Effector CD4-positive, alpha-beta T cell (primary cell): ENCODE measurements at places on chromosomes 12 and 14.

- DNase-seq: peak; percentile 53
Measured at GRCh38 chr12:69879007-69879960, 54.3 kb downstream of the MYRFL start.

DNA sequence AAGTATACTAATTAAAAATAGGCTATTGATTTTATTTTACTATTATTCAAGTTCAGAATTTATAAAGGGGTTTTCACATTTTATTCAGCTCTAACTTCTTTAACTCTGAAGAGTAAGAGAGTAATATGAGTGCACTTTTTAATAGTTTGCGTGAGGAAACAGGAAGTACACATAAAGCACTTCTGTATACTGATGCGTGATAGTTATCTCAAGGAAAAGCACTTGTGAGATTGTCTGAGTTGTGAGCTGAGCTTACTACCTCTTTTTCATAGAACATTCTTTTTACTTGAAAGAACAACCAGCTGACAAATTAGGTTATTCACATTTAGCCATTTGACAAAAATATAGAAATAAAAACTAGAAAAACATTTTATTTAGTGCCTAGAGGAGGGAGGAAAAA is 1.9 kb downstream of the RAD51AP1 start:
- no peak for DNase-seq

GRCh38 chr12:51591016-51591901 is at the start of gene SCN8A:
Gene SCN8A, plus strand, starts transcription at chr12:51591233. Its CDS starts 71,585 bp downstream, at chr12:51662818.
- peak; percentile 17 for DNase-seq

- DNase-seq: no peak
Measured at GRCh38 chr12:98059659-98060343, 455.6 kb upstream of the TMPO start.

GRCh38 chr12:76346798-76347420 is 1.3 kb downstream of the BBS10 start:
- DNase-seq: no peak

DNA sequence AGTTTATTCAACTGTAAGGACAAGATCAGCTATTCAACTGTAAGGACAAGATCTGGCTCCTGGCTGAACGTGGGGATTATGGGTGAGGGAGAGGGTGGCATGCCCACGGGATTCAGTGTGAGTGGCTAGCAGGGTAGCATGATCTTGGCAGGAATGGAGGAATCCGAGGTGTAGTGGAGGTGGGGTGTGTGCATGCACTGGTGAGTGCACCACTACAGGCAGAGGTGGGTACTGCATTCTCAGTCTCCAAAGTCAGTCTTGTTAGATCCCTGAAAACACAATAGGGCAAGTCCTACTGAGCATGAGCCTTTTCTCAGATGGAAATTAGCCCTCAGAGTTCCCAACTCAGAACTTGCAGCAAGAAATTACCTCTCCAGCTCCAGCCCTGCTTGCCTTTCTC is 32.2 kb upstream of the DCD start:
- peak; percentile 8 for DNase-seq

GRCh38 chr12:30795410-30796312 is 40.9 kb upstream of the CAPRIN2 start:
- no peak for DNase-seq

DNA sequence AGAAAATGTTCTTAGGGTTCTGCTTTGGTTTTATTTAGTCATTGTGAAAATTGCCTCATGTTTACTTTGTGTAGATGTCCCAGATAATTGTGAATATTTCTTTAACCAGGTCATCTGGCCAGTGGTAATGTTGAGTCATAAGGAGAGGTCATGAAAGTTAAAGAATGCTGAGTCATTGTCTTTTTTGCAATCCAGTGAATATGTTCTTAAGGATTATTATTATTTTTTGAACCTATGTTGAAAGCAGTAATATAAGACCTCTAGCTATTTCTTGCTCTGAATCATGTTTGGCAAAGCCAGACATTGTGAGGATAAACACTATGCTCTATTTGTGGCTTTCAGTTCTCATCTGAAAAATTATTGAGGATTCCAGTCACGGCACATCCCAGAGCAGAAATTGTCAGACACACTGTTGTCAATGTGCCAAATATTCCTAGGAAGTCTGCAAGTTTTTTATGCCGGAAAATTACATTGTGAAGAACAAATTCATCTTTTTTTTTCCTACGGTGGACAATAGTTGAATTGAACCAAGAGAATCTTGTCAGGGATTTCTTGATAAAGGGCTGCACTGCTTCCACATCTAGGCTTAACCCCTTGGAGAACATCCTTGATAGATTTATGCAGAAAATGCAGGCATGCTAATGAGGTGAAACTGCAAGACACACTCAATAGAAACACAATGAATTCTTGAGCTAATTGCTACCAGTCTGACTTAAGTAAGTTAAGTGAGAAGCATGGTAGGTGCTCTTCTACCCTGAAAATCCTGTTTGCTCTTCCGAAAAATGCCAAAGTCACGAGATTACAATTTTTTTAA is 369.6 kb downstream of the ATP23 start:
- DNase-seq: no peak

- no peak for DNase-seq
Measured at GRCh38 chr14:80315681-80316080, 104.4 kb upstream of the DIO2 start.

DNA sequence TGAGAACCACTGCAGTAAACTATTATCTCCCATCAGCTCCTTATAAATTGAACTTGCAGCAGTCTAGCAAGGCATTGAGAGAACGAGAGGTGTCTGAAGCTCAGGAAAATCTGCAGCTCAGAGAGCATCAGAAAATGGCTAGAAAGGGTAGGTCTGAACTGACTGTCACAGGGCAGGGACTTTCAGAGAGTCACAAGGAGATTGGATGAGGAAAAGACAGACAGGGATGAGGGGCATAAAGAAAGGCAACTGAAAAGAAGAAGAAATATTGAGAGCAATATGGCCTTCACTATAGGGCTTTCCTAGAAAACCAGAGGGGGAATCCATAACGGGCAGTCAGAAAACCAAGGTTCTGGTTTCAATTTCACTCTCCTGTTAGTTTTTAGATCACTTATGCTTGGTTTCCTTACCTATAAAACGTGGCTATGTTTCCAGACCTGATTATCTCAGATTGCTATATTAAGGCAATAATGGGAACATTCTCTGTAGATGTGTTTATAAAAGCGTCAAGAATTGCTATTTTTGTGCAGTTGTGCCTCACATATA is 40.9 kb downstream of the PDE6H start:
- DNase-seq: no peak

- no peak for DNase-seq
Measured at GRCh38 chr12:2412305-2412643, 359.5 kb downstream of the CACNA1C start.

DNA sequence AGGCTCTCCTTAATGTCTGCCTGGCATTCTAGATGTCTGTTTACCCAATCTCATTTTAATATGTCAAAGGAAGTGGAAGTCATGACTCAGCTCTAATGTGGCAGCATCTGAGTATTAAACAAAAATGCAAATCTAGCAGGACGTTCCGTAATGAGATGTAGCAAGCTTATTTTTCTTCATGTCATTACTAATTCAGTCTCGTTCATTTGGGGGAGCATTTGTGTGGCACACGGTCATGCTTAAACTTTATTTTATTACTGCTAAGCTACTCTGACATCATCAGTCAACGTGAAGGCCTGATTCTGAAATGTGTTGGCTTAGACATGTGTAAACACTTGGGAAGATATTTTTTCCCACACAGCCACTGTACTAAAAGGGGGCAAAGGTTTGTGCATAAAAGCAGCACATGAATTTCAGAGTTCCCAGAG is 326.7 kb upstream of the TMPO start:
- DNase-seq: no peak

DNA sequence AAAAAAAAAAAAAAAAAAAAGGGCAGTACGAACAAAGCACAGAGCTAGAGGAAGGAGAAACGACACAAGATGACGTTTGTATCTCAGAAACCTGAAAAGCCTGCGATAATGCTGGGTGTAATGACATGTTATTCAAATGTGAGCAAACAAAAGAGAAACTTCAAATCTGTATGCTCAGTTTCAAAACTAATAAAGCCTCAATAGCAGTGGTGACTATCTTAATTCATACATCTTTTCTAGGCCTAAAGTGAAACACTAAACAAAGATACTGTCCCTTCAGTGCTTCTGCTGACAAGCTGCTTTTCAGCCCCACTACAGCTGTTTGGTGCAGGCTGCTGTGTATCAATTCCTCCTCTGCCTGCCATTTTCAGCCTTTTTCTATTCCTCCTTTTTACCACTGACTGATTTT is 15.8 kb downstream of the ITPR2 start:
- no peak for DNase-seq

GRCh38 chr12:55729819-55730818 is 1.3 kb upstream of the CD63 start:
- no peak for DNase-seq

DNA sequence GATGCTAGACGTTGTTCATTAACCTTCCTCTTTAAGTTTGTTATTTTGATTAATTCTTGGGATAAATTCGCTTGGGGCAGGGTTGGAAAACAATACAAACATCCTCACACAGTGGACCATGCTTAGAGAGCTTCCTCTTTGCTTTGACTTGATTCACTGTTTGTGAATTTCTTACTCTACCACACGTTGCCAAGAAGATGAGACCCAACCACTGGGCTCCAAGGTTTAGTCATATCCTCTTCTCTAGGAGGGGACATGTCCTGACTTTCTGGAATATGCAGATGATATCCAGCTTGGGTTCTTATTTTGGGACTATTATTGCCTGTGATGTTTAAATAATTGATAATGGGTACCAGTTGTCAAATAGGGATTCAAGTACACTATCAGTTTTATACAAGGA is 428.2 kb downstream of the ATP23 start:
- no peak for DNase-seq

- DNase-seq: no peak
Measured at GRCh38 chr12:53057816-53058500, 8.1 kb downstream of the TNS2 start.

- no peak for DNase-seq
Measured at GRCh38 chr12:6360080-6360571, 15.2 kb downstream of the SCNN1A start.

DNA sequence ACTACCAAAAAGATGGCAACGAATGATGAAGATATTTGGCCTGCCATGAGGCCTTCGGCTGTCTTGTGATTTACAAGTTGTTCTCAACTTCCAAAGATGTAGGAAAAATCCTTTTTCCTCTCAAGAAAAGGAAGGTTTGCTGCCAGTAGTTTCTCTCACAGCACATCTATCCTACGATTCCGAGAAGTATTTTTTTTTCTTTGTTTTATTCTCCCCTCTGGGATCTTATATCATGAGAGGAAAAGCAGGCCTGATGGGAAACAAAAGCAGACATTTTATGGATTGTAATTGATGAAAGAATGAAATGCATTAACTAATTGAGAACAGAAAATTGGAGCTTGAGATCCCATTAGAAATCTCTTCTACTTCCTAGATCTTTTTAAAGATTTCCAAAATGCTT is 1197.9 kb upstream of the SEL1L start:
- no peak for DNase-seq

DNA sequence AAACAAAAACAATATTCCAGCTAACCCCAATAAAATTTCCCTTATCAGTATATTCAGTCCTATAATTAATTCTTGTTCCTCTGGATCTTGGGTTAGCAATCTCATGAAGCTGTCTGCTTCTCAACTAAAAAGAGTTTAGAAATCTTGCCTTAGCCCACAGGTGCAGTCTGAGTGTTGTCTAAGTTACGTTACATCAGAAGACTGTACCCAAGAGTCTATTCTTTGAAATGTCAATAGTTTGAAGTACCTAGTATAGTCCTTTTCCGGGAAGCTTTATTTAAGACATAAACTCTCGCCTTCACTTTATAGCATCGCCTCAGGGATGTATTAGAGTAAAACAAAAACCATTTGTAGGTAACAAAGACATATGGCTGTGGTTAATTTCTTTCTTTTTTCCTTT is 465.1 kb downstream of the FUT8 start:
- DNase-seq: no peak

DNA sequence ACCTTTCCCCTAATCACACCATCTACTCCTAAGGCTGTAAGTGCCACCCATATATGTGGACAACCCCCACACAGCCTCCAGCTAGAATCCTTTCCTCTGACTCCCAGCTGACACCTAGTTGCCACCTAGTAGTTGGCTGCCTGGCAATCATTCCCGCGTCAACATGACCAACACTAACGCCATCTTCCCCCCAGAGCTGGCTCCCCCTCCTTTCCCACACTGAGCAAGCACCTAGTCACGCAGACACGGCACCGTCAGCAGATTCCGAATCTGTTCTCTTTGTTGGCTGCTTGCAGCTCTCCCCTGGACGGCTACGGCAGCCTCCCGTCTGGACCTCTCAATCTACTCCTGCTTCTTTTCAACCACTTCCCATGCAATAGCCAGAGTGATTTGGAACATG is 27.7 kb downstream of the UBR7 start:
- DNase-seq: no peak

DNA sequence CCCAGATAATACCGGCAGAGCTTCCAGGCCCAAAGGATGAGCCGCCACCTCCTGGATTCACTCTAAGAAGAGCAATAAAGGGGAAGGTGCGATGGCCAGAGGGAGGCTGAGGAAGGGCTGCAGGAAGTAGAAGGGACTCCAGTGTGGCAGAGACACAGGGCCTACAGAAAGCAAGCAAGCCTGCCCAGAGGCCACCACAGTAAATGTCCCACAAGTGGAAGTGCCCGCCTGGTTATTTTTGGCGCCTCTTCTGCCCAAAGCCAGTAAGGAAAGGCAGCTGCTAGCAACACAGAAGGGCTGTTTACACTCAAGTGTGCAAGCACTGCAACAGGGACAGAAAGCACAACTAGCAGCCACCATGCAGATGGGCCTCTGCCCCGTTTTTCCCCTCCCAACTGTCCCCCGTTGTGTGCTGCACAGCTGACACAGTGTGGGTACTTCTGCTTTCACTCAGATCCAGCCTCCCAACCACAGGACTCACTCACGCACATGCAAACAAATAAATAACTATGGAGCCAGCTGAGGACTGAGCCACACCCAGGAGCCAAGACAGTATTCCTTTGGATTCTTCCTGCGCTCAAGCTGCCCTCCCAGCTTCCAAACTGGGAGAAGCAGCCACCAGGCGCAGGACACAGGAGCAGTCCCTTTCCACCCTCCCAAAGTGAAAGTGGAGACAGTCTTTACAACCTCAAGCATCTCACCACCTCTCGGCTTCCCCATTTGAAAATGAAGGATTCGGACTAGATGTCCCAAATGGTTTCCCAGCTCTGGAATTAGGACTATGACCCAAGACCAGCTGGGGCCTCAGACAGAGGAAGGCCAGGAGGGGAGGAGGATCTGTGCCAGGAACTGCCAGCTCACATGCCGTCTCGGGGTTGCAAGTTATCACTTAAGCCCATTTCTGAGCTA is 40.0 kb upstream of the PNMA1 start:
- DNase-seq: no peak

- no peak for DNase-seq
Measured at GRCh38 chr14:91062600-91062999, 2.2 kb upstream of the RPS6KA5 start.
